ENCODE measurements at places on chromosomes 7 and 10. TPM values are rescaled to one million over a fixed set of nuclear protein-coding genes. Genes with fewer than 3 reads are reported as not detected.
A peak's percentile ranks its signal among the peaks of the same experiment; 100 is the strongest.

DNA sequence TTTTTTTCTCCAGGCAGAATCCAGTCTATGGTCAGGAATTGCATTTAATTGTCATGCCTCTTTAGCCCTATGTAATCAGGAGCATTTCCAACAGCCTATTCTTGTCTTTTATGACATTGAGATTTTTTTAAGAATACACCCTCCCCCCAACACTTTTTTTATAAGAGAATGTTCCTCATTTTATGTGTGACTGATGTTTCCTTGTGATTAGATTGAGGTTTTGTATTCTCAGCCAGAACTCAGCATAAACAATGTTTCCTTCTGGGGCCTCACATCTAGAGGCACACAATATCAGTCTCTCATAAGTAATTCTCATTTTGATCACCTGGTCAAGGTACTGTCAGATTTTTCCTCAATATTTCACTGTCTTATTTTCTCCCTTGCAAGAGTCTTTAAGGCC is 193.4 kb upstream of the PDE1C start:
- DNase-seq, result no peak

- no peak for DNase-seq
These were observed 105.0 kb downstream of the SH2D4B start for GRCh38 chr10:80642661-80643060.

DNA sequence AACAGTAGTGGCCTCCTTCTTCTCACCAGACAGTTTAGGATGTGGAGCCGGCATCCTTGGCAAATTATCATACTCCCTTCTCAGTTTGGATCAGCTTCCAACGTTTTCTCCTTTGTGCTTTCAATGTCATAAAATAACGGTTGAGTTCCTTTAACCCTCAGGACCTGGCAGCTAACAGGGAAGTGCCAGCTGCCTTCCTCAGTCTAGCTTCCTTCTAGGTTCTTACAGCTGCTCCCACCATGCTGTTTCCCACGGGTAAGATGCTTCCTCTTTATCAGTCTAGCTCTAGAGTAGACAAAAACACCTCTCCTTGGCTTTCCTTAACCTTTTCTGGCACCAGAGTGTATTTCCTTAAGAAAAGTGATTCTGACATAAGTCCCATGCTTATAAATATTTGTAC is 33.2 kb downstream of the BLVRA start:
- DNase-seq, result no peak

Gene VAX1
- total RNA-seq, result not detected

- no peak for DNase-seq
These were observed 167.7 kb upstream of the KCTD7 start for GRCh38 chr7:66460921-66461361.

- no peak for DNase-seq
These were observed 100.1 kb downstream of the CYTH3 start for GRCh38 chr7:6172224-6172909.

Gene CAV2
- 183 TPM for total RNA-seq

GRCh38 chr10:70652761-70653657 is 19.3 kb upstream of the ADAMTS14 start:
- DNase-seq, result peak; percentile 79

GRCh38 chr10:69407621-69408301 is 9.0 kb downstream of the TACR2 start:
- DNase-seq, result peak; percentile 48

Gene MALSU1
- total RNA-seq, result 112 TPM

Gene HABP2
- 0.24 TPM for total RNA-seq

Measured in Right ventricle myocardium superior (tissue), 1 donor.